Thyroid gland (tissue), 4 donors: ENCODE measurements at places on chromosomes 4 and X.
A peak's percentile ranks its signal among the peaks of the same experiment; 100 is the strongest.

- DNase-seq: no peak
Measured at GRCh38 chr4:69470561-69470960, 25.1 kb downstream of the UGT2B4 start.

DNA sequence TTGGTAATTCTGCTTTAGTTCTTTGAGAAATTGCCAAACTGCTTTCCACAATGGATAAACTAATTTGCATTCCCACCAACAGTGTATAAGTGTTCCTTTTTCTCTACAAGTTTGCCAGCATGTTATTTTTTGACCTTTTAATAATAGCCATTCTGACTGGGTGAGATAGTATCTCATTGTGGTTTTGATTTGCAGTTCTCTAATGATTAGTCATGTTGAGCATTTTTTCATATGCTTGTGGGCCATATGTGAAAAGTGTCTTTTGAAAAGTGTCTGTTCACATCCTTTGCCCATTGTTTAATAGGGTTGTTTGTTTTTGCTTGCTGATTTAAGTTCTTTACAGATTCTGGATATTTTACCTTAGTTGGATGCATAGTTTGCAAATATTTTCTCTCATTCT lies 25.9 kb downstream of the ENPEP start:
- DNase-seq: no peak

DNA sequence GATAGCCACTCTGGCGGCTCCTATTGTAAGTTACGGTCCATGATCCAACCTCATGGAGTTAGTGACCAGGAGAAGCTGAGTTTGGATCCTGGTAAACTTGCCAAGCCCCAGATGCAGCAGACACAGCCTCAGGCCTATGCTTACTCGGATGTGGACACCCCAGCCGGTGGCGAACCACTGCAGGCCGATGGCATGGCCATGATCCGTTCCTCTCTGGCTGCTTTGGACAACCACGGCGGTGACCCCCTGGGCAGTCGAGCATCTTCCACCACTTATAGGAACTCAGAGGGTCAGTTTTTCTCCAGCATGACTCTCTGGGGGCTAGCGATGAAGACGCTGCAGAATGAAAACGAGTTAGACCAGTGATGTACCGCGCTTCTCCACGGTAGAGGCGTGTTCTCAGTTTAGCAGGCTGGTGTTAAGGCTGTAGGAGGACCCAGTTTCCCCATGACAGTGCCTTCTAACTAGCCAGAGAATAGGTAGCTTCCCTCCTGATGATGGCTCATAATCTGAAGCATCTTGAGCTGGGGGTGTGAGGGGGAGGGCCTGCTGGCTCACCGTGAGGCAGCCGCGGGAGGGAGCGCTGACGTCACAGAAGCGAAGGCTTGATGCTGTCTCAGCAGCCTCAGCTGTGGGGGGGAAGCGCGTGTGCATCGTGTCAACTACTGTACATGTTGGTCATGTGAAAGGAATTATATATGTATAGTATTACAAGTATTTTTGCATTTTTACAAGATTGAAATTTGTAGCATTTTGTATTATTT lies 31.1 kb downstream of the ZBTB49 start:
- DNase-seq: no peak

DNA sequence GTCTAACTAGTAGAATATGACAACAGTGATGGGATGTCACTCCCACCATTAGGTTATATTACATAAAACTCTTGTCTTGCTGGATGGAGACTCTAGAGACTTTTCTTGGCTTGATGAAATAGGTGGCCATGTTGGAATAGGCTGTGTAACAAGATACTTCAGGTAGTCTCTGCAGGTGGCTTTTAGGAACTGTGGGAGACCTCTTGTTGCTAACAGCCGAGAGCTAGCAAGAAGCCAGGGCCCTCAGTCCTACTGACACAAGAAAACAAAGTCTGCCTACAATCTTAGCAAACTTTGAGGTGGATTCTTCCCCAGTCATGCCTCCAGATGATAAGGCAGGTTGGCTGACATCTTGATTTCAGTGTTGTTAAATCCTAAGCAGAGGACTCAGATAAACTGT lies 72.5 kb downstream of the GNL3L start:
- no peak for DNase-seq

DNA sequence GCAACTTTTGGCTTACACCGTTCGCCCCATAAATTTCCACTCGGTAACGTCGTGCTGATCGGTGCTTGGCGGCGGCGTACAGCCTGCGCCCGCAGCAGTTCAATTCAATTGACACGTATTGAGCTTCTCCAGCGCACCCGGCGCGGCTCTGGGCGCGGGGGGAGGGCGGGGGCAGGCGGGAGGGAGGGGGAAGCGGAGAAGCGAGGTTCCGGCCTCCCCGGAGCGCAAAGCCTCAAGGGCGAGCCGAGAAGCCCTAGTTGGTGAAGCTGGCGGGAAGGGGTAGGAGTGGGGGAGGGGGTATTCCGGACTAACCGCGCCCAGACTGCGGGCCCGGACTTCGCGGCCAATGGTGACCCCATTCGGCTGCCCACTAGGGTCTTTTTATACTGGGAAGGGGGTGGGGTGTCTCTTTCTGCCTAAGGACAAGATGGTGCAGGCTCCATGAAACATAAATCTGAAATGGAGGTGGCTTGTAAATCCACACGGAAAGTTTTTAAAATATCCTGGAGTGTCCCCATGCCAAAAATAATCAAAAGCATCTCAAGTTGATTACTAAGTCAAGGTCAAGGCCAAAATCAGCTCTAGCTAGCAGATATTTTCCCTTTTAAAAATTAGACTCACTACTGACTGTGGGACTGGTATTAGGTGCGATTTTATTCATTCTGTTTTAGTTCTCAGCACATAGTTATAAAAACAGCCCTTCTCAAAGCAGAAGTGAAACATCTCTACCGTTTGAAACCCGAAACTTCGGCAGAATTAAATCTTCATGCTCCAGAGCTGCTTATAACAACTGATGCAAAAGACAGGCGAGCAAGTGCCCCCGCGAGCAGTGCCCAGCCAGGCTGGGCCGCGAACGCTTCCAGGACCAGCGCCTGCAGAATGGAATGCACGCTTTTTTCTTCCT lies 1.5 kb upstream of the BCOR start:
- peak; percentile 54 for DNase-seq

- no peak for DNase-seq
Measured at GRCh38 chrX:49277535-49277830, 7.9 kb downstream of the PPP1R3F start.

- DNase-seq: no peak
Measured at GRCh38 chr4:40627540-40627939, 2.1 kb downstream of the RBM47 start.

GRCh38 chr4:101020956-101021355 lies 326.4 kb downstream of the PPP3CA start:
- DNase-seq: no peak

GRCh38 chr4:39814403-39815185 lies 116.7 kb downstream of the UBE2K start:
- no peak for DNase-seq

- DNase-seq: no peak
Measured at GRCh38 chrX:104318330-104319009, 63.7 kb upstream of the ESX1 start.

- no peak for DNase-seq
Measured at GRCh38 chr4:176443117-176443516, 123.4 kb downstream of the SPCS3 start.

GRCh38 chr4:3660928-3661515 lies 105.2 kb upstream of the ADRA2C start:
- no peak for DNase-seq

GRCh38 chr4:122674371-122674770 lies 53.5 kb upstream of the IL21 start:
- DNase-seq: no peak

DNA sequence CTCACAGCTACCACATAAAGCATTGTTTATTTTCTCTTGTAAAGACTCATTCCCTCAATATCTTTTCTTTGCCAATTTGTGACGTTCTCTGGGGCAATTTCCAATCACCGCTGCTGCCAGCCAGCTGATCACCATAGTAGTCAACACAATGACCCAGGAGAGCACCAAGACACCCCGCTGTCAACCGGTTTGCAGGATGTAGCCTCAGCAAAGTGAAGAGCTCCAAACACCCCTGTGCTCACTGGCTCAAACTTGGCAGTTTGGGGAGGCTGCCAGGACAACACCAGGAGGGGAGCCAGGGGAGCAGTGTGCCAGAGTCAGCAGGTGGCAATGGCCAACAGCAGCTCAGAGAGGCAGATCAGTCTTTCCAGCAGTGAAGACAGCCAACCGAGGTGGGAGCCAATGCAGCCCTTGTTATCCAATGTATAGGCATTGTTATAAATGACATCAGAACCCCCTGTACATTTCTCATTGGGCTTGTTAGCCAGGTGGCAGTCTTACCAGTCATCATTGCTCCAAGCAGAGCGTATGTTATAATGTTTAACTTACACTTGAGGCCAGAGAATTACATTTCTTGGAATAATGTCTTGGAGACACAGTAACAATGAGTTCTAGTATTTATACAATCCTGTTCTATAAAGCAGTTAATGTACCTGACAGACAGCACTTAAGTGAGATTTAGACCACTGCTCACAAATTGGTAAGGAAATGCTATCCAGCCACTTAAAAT lies 274.9 kb upstream of the GK2 start:
- DNase-seq: no peak

DNA sequence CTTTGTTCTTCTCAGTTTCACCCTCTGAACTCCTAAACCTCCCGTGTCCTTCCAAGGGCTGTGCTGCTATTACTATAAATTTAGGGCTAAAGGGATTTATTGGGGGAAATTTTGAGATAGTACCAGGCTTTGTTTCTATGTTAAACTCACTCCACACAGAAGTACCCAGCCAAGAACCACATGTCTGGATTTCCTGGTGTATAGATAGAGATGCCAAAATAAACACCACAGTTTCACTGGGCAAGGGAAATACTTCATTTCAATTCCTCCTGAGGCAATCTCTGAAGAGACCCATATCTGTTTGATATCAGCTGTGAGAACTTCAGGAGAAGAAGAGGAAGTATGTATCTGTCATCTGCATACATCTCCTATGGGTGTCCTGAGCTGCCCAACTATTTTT lies 21.7 kb upstream of the CLNK start:
- DNase-seq: no peak

- no peak for DNase-seq
Measured at GRCh38 chrX:45186643-45187026, 14.0 kb downstream of the DIPK2B start.

DNA sequence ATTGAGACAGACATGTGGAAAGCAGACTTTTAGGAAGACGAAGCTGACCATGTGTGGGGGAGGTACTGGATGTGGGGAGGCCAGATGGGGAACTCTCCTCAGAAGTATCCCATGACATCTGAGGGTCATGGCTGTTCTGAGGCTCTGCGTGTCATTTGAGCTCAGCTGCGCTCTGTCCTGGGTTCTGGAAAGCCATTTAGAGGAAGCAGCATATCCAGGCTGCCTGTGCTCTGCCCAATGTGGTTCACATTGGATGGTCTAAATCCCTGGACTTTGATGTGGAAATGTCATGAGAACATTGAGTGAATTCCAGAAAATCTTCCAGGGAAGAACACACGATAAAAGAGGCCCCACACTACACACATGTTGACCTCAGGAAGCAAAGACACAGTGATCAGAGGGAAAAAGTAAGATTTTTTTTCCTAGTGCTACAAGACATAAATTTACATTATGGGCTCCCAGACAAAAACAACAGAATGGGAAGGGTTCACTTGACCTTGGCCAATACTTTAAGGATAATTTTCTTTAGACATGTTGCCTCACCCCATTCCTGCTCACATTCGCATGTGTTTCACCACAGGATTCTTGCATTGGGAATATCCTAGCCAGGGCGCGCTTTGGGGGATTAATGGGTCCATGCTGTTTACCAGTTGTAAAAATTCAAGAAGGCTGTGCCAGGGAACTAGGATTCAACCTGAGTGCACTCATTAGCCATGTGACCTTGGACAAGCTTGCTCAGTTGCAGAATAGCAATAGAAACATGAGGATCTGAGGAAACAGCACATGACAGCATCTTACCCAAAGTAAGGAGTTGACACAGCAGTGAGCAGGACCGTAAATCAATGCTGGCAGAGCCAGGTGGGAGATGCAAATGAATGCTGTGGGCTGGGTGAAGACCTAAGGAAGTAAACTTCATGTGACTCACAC lies 73.2 kb upstream of the C1QTNF7 start:
- DNase-seq: no peak

- no peak for DNase-seq
Measured at GRCh38 chrX:77771601-77772000, 14.4 kb downstream of the ATRX start.

DNA sequence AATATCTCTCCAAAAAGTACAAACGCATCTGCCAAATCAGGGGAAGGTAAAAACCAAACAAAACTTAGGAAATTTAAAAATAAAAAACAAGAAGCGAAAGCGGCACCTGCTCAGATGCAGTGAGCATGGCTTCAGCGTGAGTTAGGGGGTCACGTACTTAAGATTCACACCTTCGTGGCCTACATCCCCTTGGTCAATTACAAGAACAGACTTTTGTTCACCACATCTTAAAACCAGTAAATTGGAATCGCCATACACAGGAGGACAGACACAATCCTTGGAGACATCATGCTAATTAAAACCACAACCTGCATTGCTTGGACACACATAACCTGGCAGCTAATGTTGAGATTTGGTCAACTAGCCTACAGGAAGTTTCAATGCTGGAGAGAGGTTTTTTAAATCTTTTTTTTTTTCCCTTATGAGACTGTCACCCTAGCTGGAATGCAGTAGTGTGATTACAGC lies 12.5 kb upstream of the SEL1L3 start:
- no peak for DNase-seq

DNA sequence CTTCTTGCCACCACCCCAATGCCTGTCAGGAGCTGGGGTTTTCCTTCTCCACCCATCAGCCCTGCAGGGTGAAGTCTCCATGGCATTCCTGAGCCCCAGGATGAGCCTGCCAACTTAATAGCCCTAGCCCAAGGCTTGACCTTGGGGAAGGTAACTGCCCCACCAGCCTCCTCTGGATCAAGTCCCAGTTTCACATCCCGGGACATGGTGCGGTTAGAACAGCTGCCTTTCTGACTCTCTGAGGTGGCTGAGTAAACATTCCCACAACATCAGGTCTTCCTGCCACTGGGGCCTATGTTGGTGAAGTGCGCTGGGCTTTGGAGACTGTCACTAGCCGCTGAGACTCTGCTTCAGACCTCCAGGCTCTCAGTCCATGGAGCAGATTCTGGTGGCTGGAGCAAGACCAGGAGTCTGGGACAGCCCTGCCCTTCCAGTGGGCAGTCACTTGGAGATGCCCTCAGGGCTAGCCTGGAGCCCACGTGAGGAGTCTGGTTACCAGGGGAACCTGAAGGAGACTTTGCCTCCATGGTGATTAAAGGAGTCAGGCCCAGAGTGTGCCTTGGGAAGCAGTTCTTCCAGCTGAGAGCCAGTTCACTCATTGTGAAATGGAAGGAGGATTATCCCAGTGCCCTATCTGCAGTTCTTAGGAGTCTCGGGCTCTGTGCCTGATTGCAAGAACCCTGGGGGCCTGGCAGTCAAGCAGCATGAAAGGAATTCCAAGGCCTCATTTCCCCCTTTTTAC lies 56.8 kb downstream of the SMIM20 start:
- no peak for DNase-seq

GRCh38 chr4:2186133-2186864 lies 55.6 kb downstream of the HAUS3 start:
- peak; percentile 51 for DNase-seq

GRCh38 chr4:104966349-104967033 lies 180.2 kb upstream of the TET2 start:
- no peak for DNase-seq
